Stimulated activated CD8-positive, alpha-beta memory T cell treated with anti-CD3 and anti-CD28 coated beads, Interleukin-7, amount 100 ng/mL, for 24 hours (primary cell): ENCODE measurements at places on chromosomes 11 and 22.

DNA sequence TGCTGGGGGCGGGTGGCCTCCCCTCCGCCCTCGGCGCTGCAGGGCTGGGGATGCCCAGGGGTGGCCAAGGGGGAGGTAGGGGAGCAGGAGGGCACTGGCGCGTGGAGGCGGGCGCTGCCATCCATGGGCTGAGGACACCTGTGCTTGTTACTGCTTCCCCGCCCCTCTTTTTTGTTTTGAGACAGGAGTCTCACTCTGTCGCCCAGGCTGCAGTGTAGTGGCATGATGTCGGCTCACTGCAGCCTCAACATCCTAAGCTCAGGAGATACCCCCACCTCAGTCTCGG, 683 bp upstream of the FADS3 start:
- no peak for DNase-seq

- DNase-seq, result no peak
Measured at GRCh38 chr11:111797145-111797581, 31.0 kb upstream of the PPP2R1B start.

DNA sequence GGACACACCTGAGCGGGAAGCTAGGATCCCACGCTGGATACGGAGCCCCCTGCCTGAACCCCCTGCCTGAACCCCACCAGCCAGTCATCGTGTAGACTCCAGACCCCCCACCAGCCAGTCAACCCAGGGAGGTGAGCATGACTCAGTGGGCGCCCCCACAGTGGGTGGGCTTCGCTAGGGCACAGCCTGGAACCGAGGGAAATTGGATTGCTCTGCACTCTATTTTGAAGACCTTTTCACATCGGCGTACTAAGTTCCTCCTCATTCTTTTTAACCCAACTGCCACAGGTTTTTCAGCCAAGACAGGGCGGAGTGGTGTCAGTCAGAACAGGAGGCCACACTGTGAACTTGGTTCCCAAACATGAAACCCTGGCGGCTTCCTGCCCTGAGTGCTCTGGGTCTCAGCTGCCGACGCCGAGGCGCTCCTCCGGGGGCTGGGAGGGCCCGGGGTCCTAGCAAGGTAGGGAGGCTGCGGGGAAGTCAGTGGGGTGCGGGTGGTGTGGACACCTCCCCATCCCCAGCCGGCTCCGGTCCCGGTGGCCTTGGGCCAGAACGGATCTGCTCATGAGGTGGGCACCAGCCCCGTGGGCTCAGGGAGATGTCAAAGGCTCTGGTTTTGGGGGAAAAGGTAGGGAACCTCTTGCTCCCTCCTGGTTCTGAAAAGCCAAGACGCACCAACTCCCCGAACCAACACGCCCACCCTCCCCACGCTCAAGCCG, 57.0 kb downstream of the BRD1 start:
- no peak for DNase-seq

GRCh38 chr11:82076126-82076525, 657.5 kb downstream of the FAM181B start:
- DNase-seq, result no peak

GRCh38 chr11:25163421-25163820, 666.6 kb downstream of the LUZP2 start:
- no peak for DNase-seq

GRCh38 chr11:50074161-50074560, 41.5 kb downstream of the OR4C45 start:
- DNase-seq, result no peak

DNA sequence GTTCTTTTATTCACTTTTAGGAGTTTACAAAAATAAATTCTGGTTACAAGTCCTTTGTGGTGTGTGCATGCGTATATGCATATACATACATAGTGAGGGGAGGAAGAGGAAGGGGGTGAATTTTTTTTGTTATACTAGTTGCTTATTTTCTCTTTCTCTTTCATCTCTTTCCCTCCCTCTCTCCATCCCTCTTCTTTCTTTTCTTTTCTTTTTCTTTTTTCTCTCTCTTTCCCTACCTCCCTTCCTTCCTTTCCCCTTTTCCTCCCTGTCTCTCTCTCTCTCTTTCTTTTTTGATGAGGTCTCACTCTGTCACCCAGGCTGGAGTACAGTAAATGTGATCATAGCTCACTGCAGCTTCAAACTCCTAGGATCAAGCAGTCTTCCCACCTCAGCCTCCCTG, 14.1 kb downstream of the PPP6R2 start:
- DNase-seq, result no peak

DNA sequence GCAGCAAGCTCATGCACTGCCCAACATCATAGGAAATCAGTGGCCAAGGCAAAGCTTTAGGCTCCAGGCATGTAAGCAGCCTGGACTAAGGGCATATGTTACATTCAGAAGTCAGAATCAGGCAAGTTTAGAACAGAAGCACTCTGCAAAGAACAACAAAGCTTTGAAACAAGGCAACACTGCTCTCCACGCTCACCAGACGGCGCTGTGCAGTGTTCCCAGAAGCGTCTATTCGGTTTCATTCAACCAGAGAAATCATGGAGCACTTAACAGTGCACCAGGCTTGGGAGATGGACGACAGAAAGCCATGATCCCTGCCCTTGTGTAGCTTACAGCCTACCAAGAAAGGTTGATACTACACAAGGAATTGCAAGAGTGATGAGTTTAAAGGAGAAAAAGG, 555.8 kb downstream of the BUD13 start:
- DNase-seq, result no peak

DNA sequence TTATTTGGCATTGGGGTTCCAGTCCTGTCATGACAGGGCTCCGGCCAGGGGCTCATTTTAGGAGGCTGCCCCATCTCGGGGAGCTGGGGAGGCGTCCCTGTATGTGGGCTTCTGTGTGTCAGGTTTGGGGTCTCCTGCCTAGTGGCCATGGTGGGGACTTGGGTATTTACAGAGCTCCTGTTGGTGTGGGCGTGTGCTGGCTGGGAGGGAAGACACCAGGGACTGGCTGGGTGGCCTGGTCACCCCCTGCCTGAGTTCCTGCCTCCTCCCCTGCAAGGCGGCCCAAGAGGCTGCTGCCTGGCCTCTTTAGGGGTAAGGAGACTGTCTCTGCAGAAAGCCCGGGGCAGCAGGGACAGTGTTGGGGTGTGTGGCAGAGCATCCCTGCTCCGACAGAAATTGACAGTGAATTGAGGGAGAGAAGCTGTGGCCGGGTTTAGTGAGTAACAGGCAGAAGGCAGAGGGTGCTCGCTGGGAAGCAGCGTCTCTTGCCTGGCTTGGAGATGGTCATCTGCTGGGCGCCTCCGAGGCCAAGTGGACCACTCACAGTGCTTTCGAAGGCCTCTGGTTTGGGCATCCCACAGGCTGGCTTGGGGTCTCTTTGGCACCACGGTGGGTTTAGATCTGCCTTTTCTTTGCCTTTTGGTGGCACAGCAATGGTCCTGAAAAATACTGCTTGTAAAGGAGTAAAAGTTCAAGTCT, 40.3 kb upstream of the GRAMD4 start:
- DNase-seq, result no peak

DNA sequence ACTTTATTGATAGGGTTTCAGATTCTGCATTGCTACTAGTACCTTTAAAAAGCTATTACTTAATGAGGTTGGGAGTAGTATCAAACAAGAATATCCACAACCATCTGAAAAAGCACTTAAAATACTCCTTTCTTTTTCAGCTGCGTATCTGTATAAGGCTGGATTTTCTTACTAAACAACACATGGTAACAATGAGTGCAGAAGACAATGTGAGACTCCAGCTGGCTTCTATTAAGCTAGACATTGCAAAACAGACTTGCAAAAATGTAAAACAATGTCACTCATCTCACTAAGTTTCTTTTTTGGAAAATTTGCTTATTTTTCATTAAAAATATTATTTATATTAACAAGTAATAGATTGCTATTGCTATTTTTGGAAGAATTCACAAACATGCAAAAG, 132.6 kb downstream of the WNT11 start:
- no peak for DNase-seq

GRCh38 chr11:96707273-96707672, 317.5 kb downstream of the JRKL start:
- DNase-seq, result no peak

DNA sequence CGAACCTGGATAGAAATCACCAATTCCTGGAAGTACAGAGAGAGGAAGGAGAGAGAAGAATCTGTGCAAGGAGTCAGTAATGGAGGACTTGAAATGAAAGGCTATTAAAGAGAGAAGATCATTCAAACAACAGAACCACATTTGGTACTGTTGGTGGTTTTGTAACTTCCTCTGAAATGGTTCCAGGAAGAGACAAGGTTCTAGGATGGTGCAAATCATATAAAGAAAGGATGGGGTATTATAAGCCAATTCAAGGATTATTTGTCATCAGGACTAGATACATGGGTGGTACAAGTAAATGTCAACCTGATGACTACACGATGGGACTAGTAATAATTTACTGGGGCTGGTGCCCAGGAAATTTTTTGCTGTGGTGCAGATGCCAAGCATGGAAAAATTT, 28.9 kb upstream of the TMA7B start:
- no peak for DNase-seq

DNA sequence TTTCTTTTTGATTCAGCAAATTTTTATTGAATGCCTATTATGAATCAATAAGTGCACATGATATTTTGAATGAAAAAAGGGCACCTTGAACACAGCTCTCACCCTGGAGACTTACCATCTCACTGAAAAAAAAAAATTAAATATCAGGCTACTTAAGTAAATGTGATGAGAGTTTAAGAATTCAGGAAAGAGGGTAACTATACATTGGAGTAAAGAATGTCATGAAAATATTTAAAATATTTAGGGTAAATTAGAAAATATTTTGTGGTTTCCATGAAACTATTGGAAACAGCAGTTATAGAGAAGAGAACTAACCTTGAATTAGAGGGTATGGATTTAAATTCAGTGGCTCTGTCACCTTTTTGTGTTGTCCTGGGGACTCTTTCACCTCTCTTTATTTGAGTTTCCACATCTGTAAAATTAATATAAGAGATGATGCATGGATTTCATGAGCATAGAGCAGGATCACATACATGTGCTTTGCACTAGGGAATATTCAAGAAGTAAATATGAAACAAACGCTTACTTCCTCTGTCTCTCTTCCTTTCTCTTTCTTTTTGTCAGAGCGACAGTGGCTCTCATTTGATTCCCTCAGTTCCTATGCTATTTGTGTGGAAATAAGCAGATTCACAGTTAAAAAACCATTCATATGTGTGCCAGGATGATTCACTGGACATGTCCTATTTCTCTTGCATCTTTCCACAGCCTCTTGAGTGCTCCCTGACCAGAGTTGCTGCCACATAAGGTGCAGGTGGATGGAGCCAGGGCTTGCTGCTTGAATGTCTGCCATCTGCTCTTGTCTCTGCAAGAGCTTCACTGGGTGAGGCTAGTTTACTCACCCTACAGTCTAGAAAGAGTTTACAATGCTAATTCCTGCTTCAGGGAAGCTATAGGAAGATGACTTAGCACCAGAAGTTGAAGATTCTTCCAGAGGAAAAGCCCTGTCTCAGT, 533.1 kb downstream of the ETS1 start:
- DNase-seq, result no peak

- no peak for DNase-seq
Measured at GRCh38 chr22:40002935-40003715, 8.4 kb downstream of the FAM83F start.

DNA sequence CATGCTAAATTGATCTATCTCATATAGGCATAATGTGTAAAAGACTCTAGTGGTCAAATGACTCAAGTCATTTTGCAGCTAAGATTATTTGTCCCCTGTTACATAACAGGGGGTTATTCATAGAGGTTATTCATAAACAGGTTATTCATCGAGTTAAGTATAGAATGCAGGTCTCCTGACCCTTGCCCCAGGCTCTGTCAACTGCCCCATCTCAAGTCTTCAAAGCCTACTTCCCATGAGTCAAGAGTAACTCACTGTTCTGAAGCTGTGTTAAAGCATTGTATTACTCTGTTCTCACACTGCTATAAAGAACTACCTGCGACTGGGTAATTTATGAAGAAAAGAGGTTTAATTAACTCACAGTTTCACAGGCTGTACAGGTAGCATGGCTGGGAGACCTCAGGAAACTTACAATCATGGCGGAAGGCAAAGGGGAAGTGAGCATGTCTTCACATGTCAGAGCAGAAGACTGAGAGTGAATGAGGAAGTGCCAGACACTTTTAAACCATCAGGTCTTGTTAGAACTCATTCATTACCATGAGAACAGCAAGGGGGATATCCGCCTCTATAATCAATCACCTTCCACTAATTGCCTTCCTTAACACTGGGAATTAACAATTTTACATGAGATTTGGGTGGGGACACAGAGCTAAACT, 226.2 kb upstream of the BLID start:
- no peak for DNase-seq

DNA sequence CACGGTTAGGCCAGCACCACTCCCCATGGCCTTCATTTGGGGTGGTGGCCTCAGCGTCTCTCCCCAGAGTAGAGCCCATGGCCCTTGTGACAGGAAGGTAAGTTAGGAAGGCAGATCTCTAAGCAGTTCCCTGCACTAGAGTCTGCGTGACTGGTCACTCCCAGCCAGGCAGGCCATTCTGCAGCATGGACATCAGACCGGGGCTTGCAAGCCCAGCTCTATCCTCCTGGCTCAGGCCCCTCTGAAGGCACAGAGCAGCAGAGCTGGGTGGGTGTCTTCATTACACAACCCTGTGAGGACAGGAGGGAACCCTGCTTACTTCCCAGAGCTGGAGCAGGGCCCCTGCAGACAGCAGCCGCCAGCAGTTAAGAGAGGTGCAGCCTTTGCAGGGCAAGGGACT, 77.3 kb downstream of the PIWIL3 start:
- no peak for DNase-seq

DNA sequence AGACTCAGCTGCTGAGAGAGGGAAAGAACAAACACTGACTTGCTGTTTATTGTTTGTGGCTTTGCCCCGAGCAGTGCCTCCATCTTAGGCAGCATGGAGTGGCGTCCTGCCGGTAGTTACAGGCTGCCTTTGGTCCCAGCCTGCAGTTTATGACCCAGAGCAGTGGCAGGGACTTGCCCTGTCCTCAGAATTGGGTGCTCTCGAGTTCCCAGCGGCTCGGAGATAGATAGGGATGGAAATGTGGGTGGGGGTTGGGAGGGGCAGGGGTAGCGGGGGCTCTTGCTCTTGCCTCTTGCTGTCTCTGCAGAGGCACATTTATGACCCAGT, 3.1 kb downstream of the ALX4 start:
- no peak for DNase-seq

GRCh38 chr11:115652496-115652895, 148.3 kb upstream of the CADM1 start:
- no peak for DNase-seq

- DNase-seq, result no peak
Measured at GRCh38 chr22:25970374-25970911, 198.8 kb upstream of the SEZ6L start.

DNA sequence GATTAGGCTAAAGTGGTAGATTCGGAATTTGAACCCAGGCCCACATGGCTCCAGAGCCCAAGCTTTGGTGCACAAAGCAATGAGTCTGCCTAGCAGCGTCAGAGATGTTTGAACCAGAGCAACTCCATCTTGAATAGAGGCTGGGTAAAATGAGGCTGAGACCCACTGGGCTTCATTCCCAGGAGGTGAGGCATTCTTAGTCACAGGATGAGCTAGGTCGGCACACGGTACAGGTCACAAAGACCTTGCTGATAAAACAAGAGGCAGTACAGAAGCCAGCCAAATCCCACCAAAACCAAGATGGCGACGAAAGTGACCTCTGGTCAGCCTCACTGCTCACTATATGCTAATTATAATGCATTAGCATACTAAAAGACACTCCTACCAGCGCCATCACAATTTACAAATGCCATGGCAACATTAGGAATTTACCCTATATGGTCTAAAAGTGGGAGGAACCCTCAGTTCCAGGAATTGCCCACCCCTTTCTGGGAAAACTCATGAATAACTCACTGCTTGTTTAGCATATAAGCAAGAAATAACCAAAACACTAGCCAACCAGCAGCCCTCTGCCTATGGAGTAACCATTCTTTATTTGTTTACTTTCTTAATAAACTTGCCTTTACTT, 40.3 kb upstream of the DAGLA start:
- no peak for DNase-seq

- DNase-seq, result no peak
Measured at GRCh38 chr11:19814421-19814820, 101.8 kb downstream of the NAV2 start.
